ENCODE measurements at places on chromosomes 12 and 14. TPM values are rescaled to one million over a fixed set of nuclear protein-coding genes. Genes with fewer than 3 reads are reported as not detected.
A peak's percentile ranks its signal among the peaks of the same experiment; 100 is the strongest.

DNA sequence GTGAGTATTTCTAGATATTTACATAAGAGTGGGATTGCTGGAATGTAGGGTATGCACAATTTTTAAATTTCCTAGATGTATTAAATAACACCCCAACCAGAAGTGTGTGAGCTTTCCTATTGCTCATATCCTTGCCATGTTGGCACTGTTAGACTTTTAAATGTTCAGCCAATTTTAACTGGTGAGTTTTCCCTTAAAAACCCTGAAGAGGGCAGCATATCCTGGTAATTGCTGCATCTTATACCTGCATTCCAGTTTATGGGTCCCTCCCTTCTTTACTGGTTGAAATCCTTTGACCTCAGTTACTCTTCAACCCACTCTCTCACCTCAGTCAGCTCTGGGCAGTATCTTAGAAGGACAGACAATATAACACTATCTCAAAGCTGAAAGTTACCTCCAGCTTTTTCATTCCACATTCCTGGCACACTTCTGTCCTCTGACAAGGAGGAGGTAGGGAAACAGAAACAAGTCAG, 270.6 kb downstream of the PAWR start:
- DNase-seq, result peak; percentile 94

DNA sequence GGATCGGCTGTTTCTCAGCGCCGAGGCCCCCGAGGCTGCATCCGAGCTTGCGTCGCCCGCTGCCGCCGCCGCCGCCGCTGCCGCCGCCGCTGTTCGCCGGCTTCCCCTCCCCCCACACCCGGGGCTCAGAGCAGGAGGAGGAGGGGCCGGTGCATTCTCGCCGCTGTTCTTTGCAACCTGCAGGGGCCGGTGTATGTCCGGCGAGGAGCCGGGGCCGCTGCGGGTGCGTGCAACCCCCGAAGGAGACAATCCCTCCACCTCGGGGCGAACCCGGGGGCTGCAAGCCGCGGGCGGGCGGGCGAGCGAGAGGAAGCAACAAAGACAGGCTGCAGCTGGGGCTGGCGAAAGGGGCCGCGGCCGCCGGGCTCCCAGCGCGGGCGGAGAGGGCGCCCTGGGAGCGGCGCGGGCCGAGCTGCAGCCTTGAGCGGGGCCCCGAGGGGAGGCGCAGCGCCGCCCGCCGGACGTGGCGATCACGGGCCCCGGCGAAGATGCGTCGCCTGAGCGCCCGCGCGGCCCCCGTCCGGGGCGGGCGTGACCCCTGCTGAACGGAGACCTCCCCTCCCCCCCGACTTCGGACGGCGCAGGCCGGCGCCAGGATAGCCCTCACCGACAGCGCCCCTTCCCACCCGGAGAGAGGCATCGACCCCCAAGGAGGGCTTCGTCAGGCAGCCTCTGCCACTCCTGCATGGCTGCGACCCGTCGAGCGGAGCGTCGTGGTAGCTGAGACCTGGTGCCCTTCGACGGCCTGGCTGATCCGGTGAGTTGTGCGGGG, 702 bp downstream of the FAM222A start:
- peak; percentile 69 for DNase-seq

DNA sequence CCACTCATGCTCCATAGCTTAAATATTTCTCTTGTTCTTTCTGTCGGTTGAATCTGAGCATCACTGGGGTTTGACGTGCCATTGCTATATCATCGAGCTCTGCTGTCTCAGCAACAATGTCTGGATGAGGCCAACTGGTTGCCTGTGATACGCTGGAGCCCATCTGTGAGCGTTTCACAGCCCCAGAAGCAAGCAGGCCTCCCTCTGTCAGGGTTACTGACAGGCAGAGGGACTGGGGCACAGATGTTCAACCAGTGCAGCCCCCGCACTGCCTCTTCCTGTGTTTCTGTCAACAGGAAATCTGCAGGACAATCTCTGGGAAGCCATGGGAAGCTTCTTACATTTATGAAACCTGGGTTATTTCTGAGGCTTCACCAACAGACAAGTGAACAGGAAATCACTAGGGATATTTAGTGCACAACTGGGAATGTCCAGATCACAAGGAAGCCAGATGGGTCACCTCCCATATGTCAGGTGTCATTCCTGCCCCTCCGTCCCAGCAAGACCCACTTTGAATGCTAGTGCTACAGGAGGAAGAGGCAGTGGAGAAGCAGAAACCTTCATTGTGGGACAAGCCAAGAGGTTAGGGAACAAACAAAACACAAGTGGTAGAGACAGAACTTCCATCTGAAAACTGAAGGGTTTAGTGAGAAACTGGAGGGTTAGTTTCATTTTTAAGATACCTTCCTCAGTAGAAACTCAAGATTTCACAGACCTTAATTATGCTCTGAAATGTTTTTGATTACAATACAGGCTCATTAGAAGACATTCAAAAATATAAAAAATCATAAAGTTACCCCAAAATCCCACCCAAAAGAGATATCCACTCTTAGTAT, 24.1 kb downstream of the DMAC2L start:
- peak; percentile 44 for DNase-seq

GRCh38 chr12:40581889-40582288, 110.3 kb upstream of the CNTN1 start:
- no peak for DNase-seq

Gene RD3L
- not detected for total RNA-seq

Data from GM23248 (cell line).